Colonic mucosa (tissue), 4 donors: ENCODE measurements at places on chromosomes 7 and 10.

- no peak for DNase-seq
Observed at GRCh38 chr10:49488056-49488717, 50.7 kb downstream of the ERCC6 start.

DNA sequence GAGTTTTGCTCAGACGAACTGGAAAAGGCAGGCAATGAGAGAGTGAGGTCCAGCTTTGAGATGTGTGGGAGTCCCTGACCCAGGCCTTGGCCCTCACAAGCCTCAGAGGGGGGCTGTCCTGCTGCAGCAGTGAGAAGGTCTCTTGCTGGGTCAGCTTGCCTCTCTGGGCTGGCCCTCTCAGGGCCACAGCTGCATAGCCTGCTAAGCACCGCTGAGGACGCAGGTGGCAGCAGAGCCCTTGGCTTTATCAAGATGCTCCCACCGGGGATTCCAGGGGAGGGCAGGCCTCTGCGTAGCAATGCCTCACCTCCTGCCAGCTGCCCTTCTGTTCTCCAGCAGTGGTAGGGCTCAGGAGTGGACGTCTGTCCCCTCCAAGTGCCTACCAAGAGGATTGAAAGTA, 128.7 kb downstream of the COBL start:
- DNase-seq: no peak

- no peak for DNase-seq
Observed at GRCh38 chr7:12961910-12962480, 274.6 kb downstream of the ARL4A start.

- DNase-seq: no peak
Observed at GRCh38 chr10:119613741-119614140, 17.0 kb upstream of the TIAL1 start.

GRCh38 chr7:151692721-151693120, 173.0 kb upstream of the RHEB start:
- DNase-seq: no peak

DNA sequence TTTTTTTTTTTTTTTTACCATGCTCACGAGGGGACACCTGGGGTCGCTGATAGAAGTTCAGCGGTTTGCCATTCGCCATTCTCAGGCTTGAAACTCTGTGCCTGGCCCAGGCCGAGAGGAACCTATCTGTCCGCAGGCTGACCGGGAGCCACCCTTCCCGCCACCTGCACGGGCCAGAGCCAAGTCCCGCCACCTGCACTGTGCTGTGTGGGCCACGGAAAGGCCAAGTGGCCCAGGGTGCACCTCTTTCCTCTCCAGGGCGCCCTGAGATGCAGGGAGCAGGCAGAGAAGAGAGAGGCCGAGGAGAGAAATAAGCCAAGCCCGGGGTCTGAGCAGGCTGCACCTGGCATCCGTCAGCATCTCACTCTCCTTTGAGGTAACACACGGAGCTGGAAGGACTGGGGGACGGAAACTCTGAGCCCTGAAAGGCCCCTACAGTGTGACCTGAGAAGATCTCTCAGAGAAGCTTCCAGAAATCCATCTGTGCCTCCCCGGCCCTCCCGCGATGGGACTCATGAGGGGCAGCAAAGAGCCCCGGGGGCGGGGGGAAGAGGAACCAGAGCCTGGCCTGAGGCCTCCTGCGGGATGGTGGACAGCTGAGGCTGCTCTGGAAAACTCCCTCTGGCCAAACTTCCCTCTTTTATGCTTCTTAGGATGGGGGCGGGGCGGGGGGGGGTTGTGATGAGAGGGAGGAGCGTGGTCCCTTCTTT, 46.6 kb downstream of the PRKAG2 start:
- DNase-seq: no peak
